ENCODE measurements at places on chromosomes 6 and 20.

DNA sequence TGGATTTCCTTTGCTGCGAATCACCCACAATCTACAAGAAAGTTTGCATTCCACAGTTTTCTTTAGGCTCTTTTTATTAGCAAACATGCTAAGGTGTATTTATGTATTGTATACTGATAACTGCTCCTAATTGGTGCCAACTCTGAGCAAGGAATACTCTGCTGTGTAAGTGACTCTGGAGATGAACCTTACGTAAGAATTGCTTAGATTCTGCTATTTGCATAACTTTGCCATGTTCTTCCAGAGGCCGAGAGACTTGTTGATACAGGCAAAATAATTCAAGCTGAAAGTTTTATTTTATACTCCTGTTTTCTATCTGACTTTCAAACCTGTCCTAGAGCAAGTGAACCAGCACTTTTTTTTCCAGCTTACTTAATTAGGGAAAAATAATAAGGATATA lies 461.3 kb downstream of the GJA1 start:
- DNase-seq, result no peak

DNA sequence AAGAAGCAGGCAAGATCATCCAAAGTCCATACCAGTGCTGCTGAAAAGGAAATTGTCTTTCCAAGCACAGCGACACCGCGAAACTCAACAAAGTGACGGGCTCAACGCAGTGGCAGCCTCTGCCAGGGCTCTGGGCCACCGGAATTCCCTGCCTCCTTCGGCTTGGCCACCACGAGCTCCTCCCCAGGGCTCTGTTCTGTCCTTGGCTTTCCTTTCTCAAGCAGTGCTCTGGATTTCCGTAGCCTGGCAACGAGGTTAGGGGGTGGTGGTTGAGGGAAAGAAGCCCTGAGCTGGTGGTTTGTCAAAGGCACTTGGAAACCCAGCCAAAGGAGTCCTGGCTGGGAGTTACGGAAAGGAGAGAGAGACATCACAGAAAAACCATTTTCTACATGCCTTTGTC lies 31.2 kb downstream of the PRR18 start:
- no peak for DNase-seq

- DNase-seq, result no peak
Measured at GRCh38 chr6:19102936-19103335, 715.8 kb downstream of the RNF144B start.

- no peak for DNase-seq
Measured at GRCh38 chr20:2603816-2604505, 48.5 kb upstream of the NOP56 start.

- no peak for DNase-seq
Measured at GRCh38 chr6:44021589-44022295, 105.5 kb downstream of the MRPL14 start.

DNA sequence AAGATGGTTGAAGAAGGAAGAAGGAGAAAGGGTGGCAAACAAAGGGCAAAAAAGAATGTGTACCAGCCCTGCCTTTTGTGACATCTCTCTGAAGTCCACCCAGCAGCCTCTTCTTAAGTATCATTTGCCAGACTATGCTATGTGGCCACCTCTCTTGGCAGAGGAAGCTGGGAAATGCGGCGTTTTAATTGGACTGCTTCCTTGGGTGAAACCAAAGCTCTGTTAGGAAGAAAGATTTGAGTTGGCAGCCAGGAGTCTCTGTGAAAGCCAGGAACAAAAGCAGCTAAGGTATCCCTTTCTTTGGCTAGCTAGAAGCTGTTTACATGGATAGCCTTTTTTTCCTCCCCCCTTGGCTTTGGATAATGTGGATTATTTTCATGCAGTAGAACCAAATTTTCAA lies 67.5 kb upstream of the GTSF1L start:
- DNase-seq, result no peak

DNA sequence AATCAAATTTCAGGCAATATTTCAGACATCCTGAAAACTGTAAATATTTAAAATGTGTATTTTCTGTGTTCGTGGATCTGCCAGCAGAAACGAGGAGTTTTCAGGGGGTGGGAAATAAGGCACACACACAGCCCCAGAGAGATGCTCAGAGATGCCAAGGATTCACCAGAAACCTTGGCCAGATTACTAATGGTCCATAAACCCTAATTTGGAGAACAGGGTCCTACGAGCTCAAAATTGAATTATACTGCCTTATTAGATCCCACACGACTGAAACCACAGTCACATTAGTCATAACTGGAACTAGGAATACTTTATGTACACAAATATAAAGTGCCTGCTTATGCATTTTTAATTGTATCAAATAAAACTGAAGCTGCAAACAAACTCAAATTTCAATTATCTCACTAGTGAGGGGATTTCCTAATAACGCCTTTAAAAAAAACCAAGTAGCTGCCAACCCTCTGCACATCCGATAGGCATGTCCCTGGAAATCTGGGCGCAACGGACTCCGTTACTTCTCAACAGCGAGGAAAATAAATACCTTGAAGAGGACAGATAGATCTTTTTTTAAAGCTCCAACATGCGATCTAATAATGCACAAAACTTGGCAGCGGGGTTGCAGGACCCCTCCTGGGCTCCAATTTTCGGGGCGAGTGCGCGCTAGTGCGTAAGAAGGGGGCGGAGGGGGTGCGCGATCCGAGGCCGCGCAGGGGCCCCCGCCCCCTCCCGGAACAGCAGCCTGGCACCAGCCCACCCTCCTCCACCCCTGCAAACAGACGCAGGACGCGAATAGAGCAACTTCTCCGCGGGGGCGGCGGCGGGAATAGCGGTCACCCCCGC lies 897 bp downstream of the CHD6 start:
- peak; percentile 33 for DNase-seq

- no peak for DNase-seq
Measured at GRCh38 chr20:11219192-11219591, 545.4 kb upstream of the JAG1 start.

DNA sequence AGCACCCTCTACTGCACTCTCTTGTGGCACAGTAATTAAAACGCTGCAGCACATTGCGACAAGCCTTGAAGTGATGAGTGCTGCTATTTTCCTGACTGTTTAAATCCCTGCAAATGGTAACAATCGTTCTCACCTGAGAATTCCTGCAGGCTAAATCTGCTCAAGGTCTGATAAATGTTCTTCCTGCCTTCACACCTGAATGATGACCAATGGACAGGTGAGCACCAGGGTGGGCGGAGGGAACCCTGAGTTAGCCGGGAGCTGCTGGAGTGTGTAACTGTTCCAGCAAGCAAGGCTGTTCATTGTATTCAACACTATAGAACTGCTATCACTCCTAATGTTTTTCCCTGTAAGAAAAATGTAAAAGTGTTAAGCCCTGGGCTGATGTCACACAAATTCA lies 4.0 kb downstream of the DACT2 start:
- no peak for DNase-seq

- DNase-seq, result no peak
Measured at GRCh38 chr6:156954191-156954590, 177.0 kb downstream of the ARID1B start.

DNA sequence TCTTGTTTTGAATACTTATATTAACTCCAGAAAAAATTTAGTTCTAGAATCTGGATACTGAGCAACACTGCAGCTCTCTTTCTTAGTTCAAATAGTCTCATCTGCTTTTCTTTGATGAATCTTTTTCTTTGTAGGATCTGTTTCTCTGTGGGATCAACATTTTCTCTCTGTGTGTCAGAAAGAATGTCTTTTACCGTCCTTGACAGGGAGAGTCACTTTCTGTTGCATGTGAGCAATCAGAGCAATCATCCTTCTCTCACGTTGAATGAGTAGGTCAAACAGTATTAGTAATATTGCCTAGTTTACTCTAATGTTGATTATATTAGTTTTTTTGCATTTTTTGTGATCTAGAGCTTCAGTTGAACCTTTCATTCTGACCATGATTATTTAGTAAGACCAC lies 130.9 kb downstream of the TRMT11 start:
- no peak for DNase-seq

- DNase-seq, result no peak
Measured at GRCh38 chr20:48898210-48898609, 23.3 kb upstream of the ARFGEF2 start.

DNA sequence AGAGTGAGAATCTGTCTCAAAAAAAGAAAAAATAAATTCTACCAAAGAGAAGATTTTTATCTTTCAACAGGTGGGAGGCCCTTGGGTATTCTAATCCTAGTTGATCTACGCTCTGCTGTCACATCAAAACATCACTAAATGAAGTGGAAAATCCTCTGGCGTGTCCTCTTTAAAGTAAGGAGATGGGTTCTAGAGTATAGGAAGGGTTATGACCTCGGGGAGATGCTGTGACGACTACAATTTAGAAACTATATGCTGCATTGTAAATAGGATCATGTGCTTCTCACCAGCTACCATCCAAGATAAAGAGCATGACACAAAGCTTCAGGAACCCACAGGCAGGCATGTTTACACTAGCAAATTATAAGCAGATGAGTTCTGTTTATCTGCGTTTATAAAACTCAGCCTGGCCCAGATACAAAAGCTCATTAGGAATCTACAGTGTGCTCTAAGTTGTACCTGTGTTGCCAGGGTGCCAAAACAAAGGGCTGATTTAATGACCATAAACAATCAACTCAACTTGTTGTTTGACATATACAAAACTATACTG lies 197.1 kb upstream of the PLN start:
- DNase-seq, result no peak

DNA sequence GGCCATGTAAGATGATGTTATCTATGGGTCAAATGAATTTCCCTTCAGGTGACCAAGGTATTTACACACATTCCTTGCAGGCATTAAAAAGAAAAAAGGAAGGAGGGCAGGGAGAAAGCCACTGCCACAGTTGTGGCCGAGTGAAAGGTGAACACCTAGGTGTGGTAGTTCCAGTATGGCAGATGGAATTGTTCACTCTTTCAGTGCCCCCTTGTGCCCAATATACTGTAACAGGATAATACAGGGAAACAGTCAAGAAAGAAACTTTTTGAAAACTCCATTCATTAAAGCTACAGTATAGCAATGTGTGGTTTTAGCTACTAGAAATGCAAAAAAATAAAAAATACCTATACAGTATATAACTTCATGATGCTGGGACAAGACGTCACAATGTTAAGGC lies 52.1 kb downstream of the BMP2 start:
- DNase-seq, result no peak

DNA sequence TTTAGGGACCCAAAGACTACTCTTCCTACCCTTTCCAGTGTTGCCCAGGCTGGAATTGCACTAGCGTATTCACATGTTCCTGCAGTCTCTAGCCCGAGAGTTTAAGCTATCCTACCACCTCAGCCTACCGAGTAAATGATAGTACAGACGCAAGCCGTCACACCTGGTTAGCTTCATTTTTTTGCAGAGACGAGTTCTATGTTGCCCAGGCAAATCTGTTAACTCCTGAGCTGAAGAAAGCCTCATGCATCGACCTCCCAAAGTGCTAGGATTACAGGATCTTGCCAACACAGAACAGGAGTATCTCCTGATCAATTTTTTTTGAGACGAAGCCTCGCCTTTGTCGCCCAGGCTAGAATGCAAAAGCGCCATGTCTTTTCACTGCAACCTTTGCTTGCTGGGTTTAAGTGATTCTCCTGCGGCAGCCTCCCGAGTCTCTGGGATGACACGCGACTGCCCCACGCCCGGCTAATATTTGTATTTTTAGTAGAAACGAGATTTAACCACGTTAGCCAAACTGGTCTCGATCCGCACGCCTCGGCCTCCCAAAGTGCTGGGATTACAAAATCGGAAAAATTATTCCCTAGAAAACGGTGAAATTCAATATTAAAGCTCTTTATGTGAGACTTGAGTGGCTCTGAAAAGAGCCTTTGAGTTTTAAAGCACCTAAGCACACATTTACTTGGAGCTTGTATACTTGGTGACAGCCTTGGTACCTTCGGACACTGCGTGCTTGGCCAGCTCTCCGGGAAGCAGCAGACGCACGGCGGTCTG lies 128.5 kb downstream of the HFE start:
- DNase-seq, result no peak

DNA sequence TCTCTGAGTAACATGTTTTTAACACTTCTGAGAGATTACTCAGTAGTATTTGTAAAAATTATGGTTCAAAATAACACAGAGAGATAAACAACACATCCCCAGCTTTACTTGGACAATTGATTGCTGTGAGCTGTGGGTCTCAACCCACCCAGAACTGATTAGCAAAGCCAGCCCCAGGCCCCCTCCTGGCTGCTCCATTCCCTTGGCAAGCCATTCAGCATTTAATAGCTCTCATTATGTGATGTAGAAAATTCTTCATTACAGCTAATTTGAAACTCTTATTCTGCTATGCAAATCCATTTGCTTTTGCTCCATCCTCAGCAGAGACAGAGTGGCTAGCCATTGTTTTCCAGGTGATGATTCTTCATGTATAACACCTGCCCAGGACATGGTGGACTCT lies 16.6 kb upstream of the SIRT5 start:
- DNase-seq, result no peak

DNA sequence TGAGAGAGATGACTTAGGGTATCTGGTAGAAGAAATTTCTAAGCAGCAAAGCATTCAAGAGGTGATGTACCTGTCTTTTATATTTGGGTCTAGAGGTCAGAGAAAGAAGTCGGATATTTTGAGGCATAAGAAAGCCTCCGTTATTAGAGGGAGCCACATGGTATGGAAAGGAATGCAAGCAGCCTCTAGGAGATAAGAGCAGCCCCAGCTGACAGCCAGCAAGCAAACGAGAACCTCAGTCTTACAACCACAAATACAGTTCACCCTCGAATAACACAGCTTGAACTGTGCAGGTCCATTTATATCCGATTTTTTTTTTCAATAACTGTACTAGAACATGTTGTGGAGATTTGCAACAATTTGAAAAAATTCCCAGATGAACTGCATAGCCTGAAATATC lies 190.7 kb upstream of the VGLL2 start:
- no peak for DNase-seq

DNA sequence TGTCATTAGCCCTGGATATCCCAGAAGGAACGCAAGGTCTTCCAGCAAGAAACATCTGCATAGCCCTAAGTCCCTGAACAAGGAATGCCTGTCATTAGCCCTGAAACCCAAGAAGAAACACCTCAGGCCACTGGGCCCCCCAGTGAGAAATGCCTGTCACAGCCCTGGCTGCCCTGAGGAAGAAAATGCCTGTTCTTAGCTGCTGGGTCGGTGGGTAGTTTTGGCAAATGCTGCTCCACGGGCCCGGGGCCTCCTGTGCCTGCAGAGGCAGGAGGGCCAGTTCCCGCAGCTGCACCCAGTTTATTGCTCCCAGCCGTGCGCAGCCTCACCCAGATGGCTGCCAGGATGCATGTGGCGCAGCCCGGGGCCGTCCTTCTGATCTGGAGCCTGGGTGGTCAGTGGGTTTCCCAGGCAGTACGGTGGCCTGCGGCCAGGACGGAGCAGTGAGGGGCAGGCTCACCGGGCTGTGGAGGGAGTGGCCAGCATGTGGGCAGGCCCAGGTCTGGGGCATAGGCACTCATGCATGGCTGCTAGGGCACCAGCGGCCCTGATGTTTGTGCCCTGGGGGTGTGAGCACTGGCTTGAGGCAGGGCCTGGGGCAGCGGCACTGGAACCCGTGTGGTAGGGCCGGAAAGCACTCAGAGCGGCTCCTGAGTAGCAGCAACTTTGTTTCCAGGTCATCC lies 219.0 kb downstream of the ERMARD start:
- no peak for DNase-seq

- DNase-seq, result no peak
Measured at GRCh38 chr6:73340048-73340447, 14.0 kb downstream of the DPPA5 start.

- DNase-seq, result no peak
Measured at GRCh38 chr6:143385636-143386035, 64.9 kb downstream of the ADAT2 start.

- DNase-seq, result no peak
Measured at GRCh38 chr6:157715728-157716164, 107.3 kb upstream of the SNX9 start.

All from activated effector memory CD4-positive, alpha-beta T cell treated with Interleukin-2 at 50 U/mL for 16 hours (primary cell).